ENCODE measurements at places on chromosomes 6 and 20.

DNA sequence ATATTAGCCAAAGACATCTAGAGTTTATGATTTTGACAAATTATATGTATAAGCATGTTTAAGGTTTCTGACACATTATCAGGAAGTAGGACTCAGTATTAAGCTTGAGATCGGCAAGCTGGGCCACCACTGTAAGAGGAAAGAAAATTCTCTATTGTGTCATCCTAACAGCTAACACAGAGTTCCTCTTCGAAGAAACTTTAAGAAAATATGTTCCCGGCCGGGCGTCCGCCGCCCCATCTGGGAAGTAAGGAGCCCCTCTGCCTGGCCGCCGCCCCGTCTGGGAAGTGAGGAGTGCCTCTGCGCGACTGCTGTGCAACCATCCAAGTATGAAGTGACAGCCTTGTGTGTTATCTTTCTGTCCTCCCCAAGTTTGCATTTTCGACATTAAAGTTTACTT, 23.0 kb downstream of the USP49 start:
- DNase-seq: no peak

DNA sequence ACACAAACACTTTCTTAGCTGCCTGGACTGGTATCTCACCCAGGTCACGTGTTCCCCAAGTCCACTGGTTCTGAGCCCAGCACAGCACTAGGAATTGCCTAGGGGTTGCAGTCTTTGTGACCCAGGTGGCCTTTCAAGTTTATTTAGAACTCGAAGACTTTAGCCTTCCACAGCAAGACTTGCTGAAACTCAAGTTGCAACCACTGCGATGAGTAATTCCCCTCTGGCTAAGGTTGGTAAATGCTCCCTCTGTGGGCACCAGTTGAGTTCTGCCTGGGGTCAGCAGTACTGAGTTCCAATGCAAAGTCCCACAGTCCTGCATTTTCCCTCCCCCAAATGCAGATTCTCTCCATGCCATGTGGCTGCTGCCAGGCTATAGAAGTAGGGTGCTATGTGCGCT, 77.6 kb upstream of the MOCS1 start:
- DNase-seq: no peak

- DNase-seq: no peak
These were observed 8.4 kb upstream of the BMP7 start for GRCh38 chr20:57274846-57275245.

DNA sequence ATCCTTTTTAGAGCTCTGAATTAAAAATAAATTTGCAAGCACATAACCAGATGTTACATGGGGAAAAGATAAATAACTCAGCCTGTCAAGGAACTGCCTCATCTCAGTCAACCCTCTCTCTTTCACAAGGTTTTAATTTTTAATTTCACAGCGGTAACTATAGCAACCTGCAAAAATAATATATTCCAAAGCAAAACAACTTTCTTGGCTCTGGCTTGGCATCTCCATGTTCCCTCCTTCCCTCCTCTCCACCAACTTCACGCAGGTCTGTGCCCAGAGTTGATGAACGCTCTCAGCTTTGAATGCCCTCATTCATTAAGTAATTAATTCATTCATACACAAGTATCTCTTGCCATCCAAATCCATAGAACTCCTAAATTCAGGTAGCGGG, 32.5 kb upstream of the SIRPA start:
- DNase-seq: no peak

GRCh38 chr20:20292472-20292871, 75.4 kb upstream of the INSM1 start:
- no peak for DNase-seq

GRCh38 chr6:120826253-120826652, 508.0 kb downstream of the TBC1D32 start:
- no peak for DNase-seq

DNA sequence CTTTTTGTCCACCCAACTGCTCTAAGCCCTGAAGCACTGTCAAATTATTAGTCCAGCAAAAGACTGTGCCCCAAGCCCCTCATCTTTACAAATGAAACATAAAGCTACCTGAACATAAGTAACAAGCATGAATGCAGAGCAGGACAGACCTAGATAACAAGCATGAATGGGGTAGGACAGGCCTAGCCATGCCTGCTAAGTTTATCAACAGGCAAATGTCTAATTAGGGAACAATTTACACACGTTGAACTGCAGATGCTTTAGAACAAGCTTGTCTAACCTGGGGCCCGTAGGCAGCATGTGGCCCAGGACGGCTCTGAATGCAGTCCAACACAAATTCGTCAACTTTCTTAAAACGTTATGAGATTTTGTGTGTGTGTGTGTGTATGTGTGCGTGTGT, 13.6 kb downstream of the FBXO30 start:
- DNase-seq: no peak

DNA sequence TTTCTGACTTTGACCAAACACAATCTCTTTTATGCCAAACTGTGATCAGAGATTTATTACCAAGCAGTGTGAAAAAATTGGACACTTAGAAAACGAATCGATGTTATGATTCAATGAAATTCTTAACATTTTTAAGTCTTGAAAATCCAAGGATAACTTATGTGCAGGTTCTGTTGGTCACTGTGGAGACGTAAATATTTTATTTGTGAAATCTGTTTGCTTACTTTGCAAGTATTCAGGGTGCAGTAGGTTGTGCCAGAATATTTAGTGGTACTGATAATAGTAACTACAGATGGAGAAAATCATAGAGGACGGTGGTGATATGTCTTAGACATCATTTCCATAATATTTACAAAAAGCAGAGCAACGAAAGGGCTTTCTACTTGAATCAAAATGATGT, 97.3 kb downstream of the BMP2 start:
- DNase-seq: no peak

GRCh38 chr6:159117046-159117445, 52.2 kb upstream of the FNDC1 start:
- DNase-seq: no peak

DNA sequence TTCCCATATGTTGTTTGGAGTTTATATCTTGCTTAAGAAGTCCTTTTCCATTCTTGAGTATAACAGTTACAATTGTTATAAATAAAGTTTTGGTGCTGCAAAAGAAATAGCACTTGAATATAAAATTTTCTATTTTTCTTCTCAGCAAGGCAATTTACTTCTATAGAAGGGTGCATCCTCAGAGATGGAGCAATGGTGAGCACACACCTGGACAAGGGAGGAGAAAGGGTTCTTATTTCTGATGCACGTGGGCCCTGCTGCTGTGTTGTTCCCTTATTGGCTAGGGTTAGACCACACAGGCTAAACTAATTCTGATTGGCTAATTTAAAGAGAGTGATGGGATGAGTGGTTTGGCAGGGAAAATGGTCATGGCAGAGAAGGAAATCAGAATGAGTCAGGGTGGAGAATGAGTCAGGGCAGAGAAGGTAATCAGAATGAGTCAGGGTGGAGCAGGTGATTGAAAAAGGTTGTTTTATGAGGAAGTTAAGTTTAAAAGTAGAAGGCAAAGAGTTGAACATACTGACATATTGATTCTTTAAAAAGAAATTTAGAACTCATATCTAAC, 38.0 kb downstream of the CST8 start:
- no peak for DNase-seq

GRCh38 chr20:58566981-58567380, 51.8 kb upstream of the APCDD1L start:
- no peak for DNase-seq

GRCh38 chr6:29834564-29835436, 7.2 kb downstream of the HLA-G start:
- DNase-seq: peak; percentile 5

DNA sequence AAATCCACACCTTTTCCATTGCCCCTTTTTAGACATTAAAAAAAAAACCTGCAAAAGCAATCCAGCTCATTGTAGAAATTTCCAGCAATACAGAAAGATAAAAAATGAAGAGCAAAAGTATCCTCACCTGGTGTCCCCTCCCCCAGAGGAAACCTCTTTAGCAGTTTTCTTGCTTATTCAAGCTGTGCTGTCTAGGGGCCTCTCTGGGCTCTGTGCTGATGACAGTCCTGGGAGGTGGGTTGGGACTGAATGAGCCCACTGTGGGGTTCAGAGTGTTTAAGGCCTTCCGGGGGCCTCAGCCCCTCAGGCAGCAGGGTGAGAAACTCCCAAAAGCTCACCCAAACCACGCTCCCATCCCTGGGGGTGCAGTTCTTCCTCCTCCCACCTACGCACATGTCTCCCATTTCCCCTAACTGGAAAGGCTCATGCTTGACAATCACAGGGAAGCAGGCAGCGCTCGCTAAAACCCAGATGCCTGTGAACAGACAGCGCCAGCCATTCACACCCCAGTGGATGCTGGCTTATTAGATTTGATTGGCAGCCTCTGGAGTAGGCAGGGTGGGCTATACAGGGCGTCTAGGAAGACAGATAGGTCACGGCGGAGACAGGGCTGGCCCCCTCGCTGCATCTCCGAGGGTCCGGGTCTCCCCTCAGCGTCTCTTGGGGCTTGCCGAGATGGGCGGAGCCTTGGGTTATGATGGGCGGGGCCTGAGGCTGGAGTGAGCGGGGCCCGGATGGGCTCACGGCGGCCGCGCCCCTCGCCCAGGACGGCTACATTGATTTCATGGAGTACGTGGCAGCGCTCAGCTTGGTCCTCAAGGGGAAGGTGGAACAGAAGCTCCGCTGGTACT, 4.6 kb downstream of the GUCA1A start:
- DNase-seq: no peak

- no peak for DNase-seq
These were observed 8.3 kb upstream of the PRND start for GRCh38 chr20:4713401-4713800.

GRCh38 chr20:6700563-6701329, 66.7 kb upstream of the BMP2 start:
- no peak for DNase-seq

DNA sequence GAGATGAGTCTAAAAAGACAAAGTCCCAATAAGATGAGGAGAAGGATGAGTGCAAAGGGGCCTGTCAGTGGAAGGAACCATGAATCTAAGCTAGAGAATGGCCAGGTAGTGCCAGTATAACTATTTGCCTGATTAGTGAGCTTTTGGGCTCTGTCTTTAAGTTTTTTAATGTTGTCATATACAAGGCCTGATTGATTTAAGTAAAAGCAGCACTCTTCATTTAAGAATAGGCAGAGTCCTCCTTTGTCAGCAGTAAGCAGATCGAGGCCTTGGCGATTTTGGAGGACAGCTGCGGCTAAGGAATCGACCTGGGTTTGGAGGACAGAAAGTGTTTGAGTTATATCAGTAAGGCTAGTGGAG, 753.4 kb upstream of the ADGRB3 start:
- DNase-seq: no peak

GRCh38 chr20:43188234-43188653, 1.5 kb downstream of the PTPRT start:
- no peak for DNase-seq

- DNase-seq: no peak
These were observed 152.7 kb upstream of the SLC22A16 start for GRCh38 chr6:110629153-110629552.

GRCh38 chr6:45109551-45109950, 218.6 kb upstream of the RUNX2 start:
- no peak for DNase-seq

DNA sequence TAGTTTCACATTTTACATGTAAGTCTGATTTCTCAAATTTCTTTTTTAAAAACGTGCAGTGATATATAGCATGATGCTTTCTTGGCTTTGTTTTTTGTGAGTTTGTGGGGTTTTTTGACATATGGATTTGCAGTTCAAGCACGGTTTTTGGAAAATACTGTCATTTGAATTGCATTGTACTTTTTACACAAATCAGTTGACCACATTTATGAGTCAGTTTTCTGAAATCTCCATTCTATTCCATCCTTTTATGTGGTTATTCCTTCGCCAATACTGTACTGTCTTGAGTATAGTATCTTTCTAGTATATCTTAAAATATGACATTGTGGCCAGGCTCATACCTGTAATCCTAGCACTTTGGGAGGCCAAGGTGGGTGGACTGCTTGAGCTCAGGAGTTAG, 890.0 kb upstream of the CITED2 start:
- DNase-seq: no peak

DNA sequence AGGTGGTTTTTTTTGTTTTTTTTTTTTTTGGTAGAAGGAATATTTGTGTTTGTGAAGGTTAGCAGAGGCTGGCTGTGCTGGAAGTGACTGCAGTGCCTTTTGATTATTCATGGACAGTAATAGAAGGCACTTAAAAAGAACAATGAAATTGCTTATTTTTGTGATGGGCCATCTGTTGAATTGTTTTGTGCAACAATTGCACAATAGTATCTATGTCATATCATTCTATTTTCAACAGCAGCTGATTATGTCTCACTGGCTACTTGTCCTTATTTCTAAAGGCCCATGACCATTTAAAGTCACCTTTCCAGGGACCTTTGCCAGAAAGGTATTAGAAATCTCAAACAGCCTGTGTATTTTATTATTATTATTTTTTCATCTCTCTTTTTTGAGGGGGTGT, 70.6 kb downstream of the AFG1L start:
- DNase-seq: peak; percentile 1

DNA sequence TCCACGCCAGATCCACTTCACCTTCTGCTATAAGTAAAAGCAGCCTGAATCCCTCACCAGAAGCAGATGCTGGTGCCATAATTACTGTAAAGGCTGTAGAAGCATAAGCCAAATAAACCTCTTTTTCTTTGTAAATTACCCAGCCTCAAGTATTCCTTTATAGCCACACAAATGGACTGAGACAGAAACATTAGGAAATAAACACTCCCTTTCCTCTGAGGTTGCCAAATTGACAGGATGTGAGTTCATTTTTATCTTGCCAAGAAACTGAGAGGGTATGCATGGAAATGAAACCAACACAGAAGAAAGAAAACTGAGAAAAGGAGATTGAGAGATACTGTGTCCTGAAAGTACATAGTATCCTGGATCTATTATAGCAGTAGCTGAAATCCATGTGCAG, 481.2 kb downstream of the HAO1 start:
- no peak for DNase-seq

GRCh38 chr6:6680526-6680925, 92.0 kb downstream of the LY86 start:
- no peak for DNase-seq

GRCh38 chr20:22699396-22699795, 115.0 kb upstream of the FOXA2 start:
- DNase-seq: no peak

GRCh38 chr6:2634139-2634964, 116.4 kb downstream of the MYLK4 start:
- DNase-seq: peak; percentile 85

DNA sequence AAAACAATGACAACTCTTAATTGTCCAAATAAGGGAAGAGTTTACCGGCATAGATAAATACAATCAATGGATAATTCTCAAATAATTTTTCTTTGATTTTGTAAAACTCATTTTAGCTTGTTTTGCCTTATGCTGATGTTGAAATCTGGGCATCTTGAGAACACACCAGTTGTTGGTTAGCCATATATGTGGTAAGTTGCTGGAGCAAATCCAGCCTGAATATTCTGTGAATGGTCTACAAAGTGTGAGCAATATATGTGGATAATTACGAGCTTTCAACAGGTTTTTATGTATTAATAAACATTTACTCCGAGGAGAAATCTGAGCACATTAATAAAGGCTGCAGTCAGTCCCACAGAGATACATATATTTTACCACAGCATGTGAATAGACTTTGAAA, 423.6 kb downstream of the BCKDHB start:
- no peak for DNase-seq

Data from NCI-H2227 treated with DMSO at 0.1 percent for 48 hours (cell line).